ENCODE measurements at places on chromosomes 5 and 9. TPM values are rescaled to one million over a fixed set of nuclear protein-coding genes. Genes with fewer than 3 reads are reported as not detected.

GRCh38 chr5:131081913-131082488, 83.1 kb downstream of the HINT1 start:
- DNase-seq, result no peak

Gene WWC1
- 0.33 TPM for total RNA-seq

Gene CDC20B
- not detected for total RNA-seq

DNA sequence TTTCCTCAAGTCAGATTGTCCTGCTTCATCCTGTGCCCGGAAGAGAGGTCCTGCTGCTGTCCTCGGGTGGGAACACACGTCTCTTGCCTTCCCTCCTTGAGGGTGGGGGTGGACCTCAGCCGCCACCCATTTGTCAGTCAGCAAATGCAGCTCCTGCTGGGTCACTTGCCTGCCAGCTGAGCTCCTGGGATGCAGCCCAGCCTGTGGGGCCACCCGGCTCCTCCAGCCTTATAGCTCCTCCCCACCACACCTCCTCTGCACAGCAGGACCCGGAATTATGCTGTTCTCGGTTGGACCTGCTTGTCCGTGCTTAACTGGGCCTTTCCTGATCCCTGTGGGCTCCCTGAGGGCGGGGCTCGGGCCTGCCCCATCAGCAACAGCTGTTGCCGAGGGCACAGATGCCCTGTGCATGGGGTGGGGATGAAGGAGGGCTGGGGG, 52.7 kb downstream of the RXRA start:
- DNase-seq, result no peak

GRCh38 chr9:29183971-29184370, 1610.7 kb upstream of the C9orf72 start:
- DNase-seq, result no peak

DNA sequence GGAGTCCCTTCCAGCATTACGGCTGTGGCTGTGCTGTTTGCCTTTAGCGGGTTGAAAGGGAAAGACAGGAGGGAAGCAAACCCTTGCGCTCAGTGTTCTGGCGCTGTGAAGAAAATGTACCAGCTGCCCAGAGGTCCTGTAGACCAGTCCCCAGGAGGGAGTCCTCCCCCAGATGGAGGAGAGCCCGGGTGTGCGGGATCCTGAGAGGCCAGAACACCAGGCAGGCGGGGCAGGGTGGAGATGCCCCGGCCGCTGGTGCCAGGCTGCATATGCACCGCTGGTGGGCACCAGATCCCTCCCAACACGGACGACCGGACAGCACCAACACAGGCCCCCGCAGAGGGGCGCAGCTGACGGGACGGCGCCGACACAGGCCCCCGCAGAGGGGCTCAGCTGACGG, 37.2 kb upstream of the SLC9A3 start:
- DNase-seq, result peak; percentile 60

GRCh38 chr9:93286252-93287188, 102.6 kb downstream of the WNK2 start:
- no peak for DNase-seq

GRCh38 chr9:124001866-124002525, 9.6 kb upstream of the LHX2 start:
- DNase-seq, result peak; percentile 12

- DNase-seq, result no peak
These were observed 68.6 kb downstream of the VCAN start for GRCh38 chr5:83540105-83540504.

GRCh38 chr9:131885144-131885609, 145.3 kb upstream of the RAPGEF1 start:
- peak; percentile 45 for DNase-seq

DNA sequence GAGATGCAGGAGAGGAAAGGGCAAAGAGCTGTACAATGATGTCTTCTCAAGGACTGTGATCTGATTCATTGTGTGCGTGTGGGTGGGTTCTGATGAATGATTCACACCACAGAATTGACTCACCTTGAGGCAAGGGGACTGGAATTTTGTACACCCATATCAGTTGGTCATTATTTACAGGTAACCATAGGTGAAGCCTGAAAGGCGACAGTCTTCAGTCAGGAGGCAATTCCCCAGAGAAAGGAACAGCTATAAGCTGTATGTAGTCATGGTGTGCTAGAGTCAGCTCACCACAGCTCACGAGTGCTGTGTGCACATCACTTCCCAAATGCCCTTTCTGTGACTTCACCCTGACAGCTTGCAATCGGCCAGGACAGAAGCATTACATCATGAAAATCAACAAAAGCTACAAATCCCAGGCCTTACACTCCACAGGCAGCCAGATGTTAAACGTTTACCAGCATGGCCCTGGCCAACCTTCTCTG, 87.6 kb upstream of the RPS23 start:
- no peak for DNase-seq

DNA sequence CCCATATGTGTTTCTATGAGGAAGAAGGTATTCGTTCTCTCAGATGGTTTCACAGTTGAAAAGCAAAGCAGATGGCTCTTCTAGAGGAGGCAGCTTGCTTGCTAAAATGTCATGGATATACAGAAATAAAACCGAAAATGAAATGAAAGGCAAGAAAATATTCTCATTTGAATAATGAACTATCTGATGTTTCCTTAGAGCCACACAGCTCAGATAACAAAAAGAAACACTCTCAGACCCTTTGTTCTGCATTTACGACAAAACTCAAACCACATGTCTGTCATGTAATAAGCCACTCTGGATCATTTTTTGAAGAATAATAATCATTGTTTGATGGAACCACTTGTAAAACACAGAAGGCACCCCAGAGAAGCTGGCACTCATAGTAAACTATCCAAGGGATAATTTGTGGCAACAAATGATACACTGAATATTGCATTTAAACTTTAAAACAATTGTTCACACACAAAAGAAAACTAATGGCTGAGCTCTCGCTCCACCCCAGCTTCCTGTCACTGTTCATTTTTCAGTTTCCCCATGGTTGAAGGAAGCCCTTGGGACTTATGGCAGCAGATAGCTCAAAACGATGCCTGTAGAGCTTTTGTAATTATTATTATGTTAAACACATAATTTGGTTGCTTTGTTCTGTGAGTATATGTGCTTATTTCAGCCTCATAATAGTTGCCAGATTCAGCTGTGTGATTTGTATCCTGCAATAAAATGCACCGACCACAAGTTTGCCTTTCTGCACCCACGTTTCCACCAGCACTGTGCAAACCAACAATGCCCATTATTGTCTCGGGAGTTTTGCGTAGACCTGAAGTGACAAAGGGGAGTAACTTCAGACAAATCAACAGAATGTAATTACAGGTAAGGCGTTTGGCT, 256.0 kb downstream of the TMEM167A start:
- DNase-seq, result no peak

DNA sequence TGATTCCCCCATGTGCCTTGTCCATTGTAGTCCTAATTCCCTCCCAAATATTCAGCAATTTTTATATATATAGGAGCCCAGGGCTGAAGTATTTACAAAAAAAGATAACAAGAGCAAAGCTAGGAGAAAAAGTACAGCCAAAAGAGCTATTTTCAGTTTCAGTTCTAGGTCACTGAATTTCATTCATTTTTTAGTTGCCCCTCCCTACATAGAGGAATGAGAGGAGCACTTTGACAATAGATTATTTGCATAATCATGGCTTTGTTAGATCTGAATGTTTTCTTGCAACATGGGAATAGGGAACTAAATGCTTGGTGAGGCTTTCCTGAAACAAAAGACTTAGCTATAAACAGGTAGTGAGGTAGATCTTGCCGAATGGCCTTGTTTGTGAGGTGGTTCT, 15.3 kb upstream of the F2RL2 start:
- no peak for DNase-seq

Gene LECT2
- not detected for total RNA-seq

- no peak for DNase-seq
These were observed 33.8 kb downstream of the PLEKHG4B start for GRCh38 chr5:125815-126214.

Gene COL23A1
- 3.0 TPM for total RNA-seq

Gene SLC6A18
- not detected for total RNA-seq

DNA sequence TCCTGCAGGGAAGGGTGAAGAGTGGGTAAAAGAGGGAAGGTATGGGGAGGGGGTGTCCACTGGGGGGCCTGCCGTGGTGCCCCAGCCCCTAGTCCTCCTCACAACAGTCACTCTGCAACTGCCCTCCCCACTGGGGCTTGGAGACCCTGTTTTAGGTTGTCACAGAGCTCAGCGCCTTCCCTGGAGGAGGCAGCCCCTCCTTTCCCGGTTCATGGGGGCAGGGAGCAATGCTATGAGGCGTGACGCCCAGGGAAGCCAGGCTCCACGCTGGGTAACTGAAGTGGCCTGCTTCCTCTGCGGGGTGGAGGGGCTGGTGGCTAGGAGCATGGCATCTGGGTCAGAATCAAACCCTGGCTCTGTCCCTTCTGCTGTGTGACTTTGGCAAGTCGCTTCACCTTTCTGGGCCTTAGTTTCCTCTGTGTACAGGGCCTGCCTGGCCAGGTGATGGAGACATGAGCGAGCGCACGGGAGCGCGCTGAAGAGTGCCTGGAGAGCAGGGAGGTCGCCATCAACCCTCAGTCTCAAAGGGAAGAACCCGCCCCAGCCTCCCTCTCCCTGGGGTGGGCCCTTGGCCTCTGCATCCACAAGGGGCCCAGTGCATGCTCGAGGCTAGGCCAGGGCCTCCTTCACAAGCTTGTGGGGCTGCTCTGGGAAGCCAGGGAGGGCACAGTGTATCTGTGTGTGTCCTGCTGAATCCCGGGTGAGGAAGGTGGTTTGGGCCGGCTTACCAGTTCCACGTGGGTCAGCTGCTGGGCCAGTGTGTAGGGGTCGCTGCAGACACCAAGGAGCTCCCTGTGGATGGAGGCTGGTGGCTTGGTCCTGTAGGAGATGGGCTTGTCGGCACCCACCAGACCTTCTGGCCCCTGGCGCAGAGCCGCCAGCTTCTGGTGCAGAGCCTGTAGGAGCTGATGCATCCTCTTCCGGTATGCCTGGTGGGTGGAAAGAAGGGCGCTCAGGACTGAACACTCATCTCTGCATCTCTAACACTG, 56.4 kb upstream of the RNF130 start:
- peak; percentile 66 for DNase-seq

- no peak for DNase-seq
These were observed 74.7 kb downstream of the KIF24 start for GRCh38 chr9:34254141-34254913.

Gene POLK
- 43.0 TPM for total RNA-seq

Gene LARP1
- 128 TPM for total RNA-seq

DNA sequence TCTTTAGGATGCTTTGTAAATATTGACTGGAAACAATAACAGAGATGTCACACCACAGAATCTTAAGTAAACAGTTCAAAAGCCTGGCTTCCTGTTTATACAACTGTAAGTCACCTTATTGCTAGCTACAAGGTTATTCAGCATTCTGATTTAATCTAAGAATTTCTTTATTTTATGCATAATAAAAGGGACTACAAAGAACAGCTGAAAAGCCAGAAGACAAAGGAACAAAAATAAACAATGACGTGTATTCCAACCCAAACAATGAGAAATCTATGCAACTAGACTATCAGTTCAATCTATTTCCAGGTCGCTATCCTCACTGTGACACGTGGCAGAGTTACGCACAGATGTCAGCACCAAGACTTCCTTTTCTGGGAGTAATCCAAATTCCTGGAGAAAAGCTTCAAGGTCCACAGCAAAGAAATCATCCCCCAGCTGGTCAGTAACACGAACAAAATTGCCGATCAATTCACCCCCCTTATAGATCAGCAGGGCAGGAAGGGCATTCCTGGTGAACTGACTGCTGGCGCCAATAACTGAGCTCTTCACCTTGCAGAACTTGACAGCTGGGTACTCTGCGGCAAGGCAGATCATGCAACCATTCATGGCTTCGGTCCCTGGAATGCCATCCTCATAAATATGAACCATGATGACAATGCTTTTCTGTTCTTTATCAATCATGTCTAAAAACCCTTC, 8.4 kb downstream of the PDCL start:
- no peak for DNase-seq

- DNase-seq, result no peak
These were observed 128.4 kb downstream of the PARP8 start for GRCh38 chr5:50794812-50795211.

DNA sequence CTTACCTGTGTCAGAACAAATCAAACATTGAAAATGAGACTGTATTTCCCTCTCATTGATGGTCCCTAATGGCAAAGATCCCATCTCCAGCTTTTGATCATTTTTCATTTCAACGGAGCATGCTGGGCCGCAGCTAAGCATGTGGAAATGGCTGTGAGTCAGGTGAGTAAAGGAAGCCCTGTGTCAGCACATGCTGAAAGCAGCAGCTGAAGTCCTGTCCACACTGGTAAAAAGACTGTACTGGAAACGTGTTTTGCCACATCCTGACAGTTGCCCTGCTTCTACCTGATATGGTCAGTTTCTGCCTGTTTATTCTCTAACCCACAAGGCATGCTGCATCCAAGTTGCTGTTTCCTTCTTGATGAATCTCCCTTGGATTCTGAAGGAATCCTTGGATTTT, 330.1 kb downstream of the EFNA5 start:
- no peak for DNase-seq

Gene INSL4
- total RNA-seq, result not detected

GRCh38 chr5:36704131-36704530, 97.7 kb downstream of the SLC1A3 start:
- DNase-seq, result no peak

DNA sequence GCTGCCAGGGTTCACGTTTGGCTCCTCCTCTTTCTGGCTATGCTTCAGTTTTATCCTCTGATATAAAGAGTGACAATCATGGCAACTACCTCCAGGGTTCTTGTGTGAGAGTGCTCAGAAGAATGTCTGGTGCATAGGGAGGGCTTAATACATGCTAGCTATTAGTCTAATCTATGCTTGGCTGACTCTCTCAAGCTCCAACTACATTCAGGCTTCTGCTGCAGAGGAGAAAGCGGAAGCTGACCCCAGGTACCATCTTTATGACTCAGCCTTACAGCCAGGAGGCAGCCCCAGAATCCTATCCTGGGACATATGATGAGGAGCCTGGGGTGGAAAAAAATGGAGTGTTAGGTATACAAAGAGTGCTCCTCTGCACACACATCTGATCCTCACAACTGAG, 32.1 kb upstream of the RASGRF2 start:
- DNase-seq, result no peak

DNA sequence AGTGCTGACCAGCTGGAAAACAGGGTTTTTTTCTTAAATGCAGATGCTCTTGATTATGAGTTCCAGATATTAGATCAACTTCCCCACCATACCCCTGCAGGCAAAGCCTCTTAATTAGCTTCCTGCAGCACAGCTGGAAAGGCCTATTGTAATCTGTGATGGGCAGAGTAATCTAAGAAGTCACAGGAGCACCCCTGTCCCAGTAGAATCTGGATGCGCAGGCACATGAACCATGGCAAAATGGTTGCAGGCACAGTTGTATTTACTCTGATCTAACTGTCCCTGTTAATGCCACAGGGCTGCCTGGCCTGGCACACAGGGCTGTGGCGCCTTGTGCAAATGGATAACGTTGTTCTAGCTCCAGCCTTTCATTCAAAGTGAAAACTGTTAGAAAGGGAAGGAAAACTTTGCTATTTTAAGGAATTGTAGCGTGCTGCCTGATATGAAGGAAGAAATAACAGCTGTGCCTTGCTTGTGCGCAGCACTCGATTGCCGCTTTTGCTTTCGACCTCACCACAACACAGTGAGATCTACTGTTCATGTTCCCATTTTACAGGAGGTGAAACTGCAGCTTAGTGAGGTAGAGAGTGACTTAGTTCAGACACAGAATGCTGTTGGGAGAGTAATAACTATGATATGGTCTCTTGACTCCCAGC, 2.3 kb downstream of the TGFBI start:
- DNase-seq, result no peak
